ENCODE measurements at places on chromosomes 6 and 20. TPM values are rescaled to one million over a fixed set of nuclear protein-coding genes. Genes with fewer than 3 reads are reported as not detected.

DNA sequence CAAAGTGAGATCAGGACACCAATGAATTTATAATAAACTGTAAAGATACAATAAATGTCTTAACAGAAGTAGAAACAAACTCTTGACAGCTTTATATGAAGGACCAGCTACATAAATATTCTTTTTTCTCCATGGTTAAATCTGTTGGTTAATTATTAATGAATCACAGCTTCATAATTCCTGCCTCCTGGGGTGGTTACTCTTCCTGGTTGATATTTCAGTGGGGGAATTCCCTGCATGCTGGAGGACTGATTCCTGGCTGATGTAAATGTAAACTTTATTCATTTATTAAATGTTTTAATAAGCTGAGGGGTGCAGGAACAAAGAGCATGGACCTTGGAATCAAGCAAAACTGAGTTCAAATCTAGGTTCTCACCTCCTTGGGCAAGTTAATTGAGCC, 16.2 kb upstream of the RCAN2 start:
- DNase-seq: no peak

- DNase-seq: no peak
These were observed 42.1 kb downstream of the GFRA4 start for GRCh38 chr20:3621111-3621510.

GRCh38 chr6:36827261-36828079, 11.8 kb downstream of the CPNE5 start:
- peak; percentile 86 for DNase-seq

GRCh38 chr6:163474581-163474980, 60.1 kb downstream of the QKI start:
- no peak for DNase-seq

- DNase-seq: peak; percentile 74
These were observed 878 bp downstream of the HLA-C start for GRCh38 chr6:31270788-31271640.

- no peak for DNase-seq
These were observed 6.7 kb downstream of the PCED1A start for GRCh38 chr20:2833761-2834160.

GRCh38 chr20:36344517-36345132, 38.5 kb downstream of the DLGAP4 start:
- peak; percentile 66 for DNase-seq

DNA sequence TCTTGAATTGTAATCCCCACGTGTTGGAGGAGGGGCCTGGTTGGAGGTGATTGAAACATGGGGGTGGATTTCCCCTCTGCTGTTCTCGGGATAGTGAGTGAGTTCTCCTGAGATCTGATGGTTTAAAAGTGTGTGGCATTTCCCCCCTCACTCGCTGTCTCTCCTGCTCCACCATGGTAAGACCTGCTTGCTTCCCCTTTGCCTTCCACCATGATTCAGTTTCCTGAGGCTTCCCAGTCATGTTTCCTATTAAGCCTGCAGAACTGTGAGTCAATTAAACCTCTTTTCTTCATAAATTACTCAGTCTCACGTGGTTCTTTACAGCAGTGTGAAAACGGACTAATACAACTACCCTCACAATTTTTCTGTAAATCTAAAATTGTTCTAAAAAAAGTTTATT, 26.8 kb upstream of the FAM184A start:
- DNase-seq: no peak

Gene PDSS2
- 16.7 TPM for total RNA-seq
